T-helper 2 cell treated with Interferon-gamma antibody and Interleukin-4, amounts not matched to agents 5 μg/mL and 100 μg/mL, for 36 hours (primary cell): ENCODE measurements at places on chromosomes 4 and X.

GRCh38 chrX:154738011-154738738 is 12.7 kb downstream of the GAB3 start:
- DNase-seq, result no peak

GRCh38 chr4:5784960-5785611 is 74.1 kb downstream of the EVC start:
- no peak for DNase-seq

DNA sequence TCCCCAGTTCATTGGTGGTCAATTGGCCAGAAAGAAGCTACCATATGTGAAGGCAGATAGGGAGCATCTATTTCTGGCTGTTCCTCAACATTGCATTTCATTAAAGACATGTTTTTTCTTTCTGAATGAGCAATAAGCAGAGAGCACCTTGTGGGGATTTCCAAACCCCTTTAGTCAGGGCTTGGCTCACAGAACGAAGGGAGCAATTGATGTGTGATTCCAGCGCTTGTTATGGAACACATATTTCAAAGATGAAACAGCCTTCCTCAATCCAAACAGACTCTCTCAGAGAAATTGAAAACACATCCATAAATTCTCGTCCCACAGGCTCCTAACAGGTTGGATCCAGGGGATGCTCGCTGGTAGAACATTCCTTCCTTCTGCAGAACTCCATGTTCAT is 84.1 kb downstream of the CLCN4 start:
- DNase-seq, result no peak

DNA sequence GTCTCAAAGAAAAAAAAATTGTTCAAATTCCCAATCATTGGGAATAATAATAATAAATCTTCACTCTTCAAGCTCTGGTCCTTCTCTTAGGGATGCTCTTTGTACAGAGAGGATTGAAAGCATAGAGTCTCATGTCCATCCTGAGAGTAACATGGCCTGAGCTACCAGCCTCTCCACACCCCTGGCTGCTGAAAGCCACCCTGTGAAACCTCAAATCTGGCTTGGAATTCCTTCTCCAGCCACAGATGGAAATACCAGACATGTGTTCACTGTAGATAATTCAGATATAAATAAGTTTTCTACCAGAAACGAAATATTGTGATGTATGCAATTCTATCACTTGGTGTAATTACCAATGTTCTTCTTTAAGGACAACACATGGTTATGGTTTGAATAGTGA is 140.6 kb downstream of the ARSF start:
- no peak for DNase-seq

DNA sequence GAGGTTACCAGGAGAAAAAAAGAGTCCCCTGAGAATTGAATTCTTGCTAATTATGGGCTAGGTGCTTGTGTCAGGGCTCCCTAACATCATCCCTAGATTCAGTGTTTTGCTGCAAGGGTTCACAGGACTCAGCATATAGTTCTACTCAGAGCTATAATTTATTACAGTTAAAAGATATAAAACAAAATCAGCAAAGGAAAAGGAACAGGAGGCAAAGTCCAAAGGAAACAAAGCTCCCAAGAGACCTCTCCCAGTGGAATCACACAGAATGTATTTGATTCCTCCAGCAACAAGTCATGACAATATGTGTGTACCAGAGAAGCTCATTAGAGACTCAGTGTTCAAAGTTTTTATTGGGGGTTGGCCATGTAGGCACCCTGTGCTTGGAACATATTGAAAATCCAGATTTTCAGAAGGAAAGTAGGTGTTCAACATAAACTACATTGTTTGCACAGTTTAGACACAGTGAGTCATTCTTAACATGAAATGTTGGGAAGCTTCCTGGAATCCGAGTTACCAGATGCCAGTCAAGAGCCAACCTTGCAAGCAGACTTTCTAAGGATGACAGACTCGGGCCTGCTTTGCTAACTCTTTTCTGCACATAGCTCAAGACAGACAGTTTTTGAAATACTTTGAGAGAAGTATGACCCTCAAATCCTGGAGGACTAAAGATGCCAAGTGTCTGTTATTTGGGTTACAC is 311.3 kb upstream of the EMCN start:
- no peak for DNase-seq

DNA sequence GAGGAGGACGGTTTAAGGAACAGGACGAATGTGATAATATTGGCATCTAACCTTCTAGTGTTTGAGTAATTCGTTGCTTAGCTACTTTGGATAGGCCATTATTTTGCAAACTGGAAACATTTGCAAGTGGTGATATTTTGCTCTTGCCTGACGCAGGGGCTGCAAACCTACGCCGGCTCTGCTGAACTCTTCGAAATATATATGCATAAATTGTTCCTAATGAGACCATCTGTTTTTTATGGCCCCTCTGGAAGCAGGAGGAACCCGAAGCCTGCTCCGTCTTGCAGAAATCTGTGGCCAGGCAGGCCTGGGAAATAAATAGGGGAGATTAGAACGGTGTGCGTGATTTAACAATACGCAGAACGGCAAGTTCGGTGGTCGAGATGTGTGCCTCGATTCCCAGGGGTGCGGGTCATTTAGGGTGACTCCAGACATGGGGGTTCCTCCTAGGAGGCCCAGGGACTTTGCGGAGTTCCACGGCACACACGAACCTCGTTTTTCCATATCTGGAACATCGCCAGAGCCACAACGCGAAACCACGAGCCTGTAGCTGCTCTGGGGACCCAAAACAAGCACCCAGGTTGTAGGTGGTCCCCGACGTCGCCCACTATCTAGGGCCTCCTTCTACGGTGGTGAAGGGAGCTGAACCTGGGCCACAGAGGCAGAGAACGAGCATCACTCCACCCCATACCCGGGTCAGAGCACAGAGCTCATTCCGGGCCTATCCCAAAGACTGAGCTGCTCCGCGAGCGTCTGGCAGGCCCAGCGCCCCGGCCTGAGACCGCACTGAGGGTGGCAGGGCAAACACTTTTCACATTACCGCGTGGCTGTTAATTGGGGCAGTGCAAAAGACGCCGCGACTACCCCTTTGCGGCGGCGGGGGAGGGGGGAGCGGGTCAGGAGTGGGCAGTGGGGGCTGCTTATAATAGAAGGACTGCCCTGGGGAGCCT is 89.7 kb downstream of the BCOR start:
- DNase-seq, result no peak

DNA sequence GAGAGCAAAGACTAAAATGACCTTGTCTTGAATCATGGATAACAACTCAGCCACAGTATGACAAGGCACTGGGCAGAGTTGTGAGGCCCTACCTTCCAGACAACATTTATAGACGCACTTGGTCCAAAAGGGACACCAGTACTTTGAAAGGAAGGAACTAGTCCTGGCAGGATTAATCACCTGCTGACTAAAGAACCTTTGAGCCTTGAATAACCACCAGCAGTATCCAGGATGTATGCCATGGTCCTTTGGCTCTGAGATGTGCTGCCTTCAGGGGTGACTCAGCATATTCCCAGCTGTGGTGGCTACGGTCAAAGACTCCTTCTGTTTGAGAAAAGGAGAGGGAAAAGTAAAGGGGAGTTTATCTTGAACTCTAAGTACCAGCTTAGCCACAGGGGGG is 118.1 kb upstream of the PRR32 start:
- DNase-seq, result no peak

DNA sequence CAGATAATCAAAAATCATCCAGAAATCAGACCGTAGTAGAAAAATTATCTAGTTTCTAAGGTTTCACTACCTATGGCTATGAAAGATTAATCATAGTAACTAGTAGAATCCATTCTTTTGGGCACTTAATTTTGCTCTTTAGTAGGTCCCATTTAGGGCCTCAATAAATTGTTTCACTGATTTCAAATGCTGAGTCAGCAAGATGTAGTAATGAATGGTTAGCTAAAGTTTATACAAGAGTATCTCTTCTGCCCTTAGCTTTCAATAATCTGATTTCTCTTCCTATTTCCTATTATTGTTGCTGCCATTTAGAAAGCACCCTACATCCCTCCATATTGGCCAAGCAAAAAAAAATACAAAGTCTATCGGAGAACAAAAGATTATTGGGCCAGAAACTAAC is 283.2 kb upstream of the PCDH10 start:
- DNase-seq, result no peak

GRCh38 chr4:75514949-75515612 is 808 bp downstream of the THAP6 start:
- no peak for DNase-seq

GRCh38 chr4:31755751-31756150 is 1035.6 kb downstream of the PCDH7 start:
- DNase-seq, result no peak

DNA sequence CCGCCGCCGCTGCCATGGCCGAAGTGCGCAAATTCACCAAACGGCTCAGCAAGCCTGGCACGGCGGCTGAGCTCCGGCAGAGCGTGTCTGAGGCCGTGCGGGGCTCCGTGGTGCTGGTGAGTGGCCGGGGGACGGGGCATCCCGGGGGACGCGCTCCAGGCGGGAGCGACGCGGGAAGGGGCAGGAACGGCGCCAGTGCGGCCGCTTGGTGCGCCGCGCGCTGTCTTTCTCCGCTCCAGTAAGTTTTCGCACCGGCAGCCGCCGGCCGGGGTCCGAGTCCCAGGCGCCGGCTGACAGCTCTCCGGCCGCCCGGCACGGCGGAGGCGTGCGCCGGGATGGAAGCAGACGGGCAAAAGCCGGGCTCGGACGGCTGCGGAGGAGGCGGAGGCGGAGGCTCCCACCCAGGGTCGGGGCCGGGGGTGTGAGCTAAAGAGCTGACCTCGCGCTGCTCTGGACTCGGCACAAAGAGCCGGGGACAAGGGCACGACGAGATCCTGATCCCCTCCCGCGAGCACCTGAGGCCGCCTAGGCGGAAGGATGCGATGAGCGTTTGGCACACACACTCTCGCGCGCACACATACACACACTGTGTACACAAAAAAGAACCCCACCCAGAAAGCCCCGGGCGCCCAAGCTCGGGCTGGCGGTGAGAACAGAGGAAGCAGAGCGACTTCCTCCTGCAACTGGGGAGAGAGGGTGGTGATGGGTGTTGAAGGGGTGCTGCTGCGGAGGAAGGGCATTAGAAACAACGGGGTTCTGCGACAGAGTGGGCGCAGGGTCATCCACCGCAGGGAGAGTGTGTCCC is 545 bp downstream of the DOCK11 start:
- peak; percentile 61 for DNase-seq

DNA sequence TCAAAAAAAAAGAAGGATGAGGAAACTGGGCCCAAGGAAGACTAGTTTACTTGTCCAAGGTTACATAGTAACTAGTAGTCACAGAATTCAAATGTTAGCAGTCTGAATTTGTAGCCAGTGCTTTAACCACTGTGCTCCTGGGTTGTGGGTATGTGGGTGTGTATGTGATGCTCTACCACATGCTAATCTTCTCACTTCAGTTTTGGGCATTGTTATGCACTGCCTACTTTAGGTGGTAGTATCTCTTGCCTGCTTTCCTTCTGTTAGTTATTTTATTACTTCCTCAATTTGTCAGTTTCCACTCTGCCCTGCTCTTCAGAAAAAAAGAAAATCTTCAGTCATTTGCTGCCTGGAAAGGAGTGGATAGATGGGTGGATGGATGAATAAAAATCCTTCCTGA is 219.2 kb downstream of the RPA4 start:
- DNase-seq, result no peak

DNA sequence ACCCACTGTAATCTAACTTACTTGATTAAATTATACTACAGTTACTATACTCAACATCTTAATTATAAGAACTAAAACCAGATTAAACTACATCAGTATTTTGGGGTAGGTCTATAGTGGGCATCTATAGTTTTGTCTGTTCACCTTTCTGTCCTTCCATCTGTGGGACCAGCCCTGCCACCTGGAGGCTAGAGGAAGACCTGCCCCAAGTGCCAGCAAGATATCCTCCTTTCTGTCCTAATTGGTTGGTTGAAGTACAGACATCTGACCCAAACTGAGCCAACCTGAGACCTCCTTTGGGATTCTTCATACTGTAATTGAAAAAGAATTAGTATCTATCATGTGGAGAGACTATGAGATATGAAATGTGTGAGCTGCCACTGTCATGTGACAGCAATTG is 172.2 kb upstream of the TLL1 start:
- DNase-seq, result no peak

GRCh38 chrX:134591502-134591901 is 66.8 kb downstream of the PLAC1 start:
- DNase-seq, result no peak

GRCh38 chrX:11499076-11500044 is 166.4 kb downstream of the ARHGAP6 start:
- no peak for DNase-seq

GRCh38 chrX:155435744-155436112 is 22.7 kb downstream of the F8A3 start:
- no peak for DNase-seq

- no peak for DNase-seq
Observed at GRCh38 chrX:106672527-106672926, 54.0 kb upstream of the RNF128 start.

- DNase-seq, result no peak
Observed at GRCh38 chr4:187042251-187042650, 318.6 kb upstream of the FAT1 start.

- DNase-seq, result no peak
Observed at GRCh38 chr4:185249105-185249504, 39.7 kb downstream of the SNX25 start.

GRCh38 chr4:147682755-147683154 is 1.2 kb downstream of the PRMT9 start:
- no peak for DNase-seq

DNA sequence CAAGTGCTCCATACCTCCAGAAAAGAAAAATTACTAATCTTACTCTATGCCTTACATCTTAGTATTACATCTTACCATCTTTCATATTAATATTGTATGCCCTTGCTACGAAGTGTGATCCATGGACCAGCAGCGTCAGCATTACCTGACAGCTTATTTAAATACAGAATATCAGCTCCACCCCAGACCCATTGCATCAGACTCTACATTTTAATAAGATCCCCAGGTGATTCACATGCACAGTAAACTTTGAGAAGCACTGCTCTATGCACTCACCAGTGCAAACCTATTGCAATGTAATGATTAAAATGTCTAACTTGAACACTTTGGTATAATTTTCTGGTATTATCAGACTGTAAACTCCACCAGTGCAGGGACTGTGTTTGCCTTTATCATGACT is 14.1 kb upstream of the SH3D19 start:
- no peak for DNase-seq

DNA sequence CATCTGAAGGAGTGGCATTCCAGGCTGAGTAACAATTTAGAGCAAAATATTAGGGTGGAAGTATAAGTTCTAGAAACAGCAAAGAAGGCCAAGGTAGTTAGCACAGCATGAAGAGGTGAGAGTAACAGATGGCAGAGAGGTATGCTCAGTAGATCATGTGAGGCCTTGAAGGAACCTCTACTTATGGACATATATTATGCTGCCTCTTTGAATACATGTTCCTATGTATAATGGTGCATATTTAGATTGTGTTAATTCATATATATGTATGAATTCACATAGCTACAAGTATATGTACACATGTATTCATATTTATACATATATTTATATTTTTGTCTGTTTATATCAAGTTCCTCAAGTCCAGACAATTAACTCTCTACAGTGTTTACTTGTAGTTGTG is 355.2 kb downstream of the KCTD8 start:
- DNase-seq, result no peak

GRCh38 chr4:147785129-147785528 is 53.2 kb downstream of the ARHGAP10 start:
- no peak for DNase-seq

GRCh38 chr4:165288639-165289422 is 38.6 kb upstream of the MSMO1 start:
- DNase-seq, result no peak

- peak; percentile 12 for DNase-seq
Observed at GRCh38 chrX:37825215-37825842, 22.0 kb downstream of the DYNLT3 start.

GRCh38 chrX:1536712-1537030 is 314 bp downstream of the P2RY8 start:
- DNase-seq, result no peak

- no peak for DNase-seq
Observed at GRCh38 chrX:31168551-31168950, 96.7 kb upstream of the FTHL17 start.
